ENCODE measurements at places on chromosomes 3 and 15.

DNA sequence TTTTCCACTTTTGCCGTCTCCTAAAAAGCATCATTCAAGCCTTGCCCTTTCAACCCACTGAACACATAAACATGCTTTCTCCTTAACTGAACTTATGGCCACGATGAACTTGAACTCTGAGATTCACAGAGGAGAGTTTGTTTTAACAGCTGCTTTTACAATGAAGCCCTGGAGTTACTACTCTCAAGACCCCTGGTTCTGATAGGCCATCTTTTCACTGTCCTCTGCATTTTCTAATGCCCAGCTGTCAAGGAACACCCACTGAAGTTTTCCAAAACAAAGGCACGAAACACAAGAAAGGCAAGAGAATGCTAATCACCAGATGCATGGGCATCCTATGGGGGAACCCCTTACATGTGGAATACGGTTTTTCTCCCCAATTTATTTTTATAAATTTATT, 100.8 kb downstream of the ADAMTS9 start:
- no peak for DNase-seq

GRCh38 chr15:91150502-91151160, 50.6 kb downstream of the SV2B start:
- DNase-seq, result no peak

DNA sequence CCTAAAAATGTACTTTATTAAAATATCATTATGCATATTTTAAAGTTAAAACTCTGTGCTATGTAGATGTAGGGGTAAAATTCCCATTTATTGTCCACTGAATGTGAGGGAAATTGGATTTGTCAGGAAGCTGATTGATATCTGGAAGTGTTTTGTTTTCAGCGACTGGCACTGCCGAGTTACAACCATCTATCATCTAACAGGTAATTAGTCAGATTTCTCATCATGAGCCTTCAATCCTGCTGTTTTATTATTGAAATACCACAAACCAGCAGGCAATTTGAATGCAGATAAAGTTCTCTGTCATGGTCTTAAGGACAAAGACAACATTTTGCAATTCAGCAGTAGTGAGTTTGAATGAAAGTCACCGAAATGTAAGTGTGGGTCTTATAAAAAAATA, 40.5 kb downstream of the ZIC1 start:
- no peak for DNase-seq

DNA sequence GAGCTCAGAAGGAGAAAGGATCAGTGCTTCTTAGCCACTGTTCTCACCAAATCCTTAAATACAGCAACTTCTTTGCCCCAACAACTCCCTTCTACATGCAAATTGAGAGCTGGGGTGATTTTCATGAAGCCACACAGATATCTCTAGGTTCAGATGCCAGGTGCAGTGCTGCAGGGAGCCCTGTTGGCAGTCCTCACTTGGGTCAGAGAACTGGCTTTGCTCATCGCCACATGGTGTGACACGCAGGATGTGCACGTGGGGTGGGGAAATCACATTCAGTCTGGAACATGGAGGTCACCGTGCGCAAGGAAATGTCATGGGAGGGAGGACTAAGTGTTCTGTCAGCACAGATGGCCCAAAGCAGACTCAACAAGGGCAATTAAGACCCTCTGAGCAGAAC, 103.8 kb downstream of the WDR76 start:
- no peak for DNase-seq

DNA sequence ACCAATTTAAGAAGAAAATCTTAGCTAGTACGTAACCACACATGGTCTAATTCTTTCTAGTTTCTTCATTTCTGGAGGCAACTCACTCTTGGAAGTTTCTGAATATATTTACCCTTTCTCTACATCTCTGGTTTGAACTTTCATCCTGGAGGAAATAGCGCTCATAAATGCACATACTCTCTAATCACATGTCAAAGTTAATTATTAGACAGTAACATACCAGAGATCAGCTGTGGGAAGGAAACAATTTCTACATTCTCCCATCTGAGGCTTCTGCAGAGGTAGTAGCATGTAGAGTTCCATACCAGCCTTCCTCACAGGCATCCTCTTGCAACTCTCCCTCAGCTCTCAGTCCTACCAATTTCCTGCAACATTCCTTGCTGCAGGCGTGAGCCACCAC, 132.5 kb downstream of the RBPMS2 start:
- DNase-seq, result no peak

- DNase-seq, result no peak
Measured at GRCh38 chr15:42623951-42624350, 48.5 kb downstream of the STARD9 start.

DNA sequence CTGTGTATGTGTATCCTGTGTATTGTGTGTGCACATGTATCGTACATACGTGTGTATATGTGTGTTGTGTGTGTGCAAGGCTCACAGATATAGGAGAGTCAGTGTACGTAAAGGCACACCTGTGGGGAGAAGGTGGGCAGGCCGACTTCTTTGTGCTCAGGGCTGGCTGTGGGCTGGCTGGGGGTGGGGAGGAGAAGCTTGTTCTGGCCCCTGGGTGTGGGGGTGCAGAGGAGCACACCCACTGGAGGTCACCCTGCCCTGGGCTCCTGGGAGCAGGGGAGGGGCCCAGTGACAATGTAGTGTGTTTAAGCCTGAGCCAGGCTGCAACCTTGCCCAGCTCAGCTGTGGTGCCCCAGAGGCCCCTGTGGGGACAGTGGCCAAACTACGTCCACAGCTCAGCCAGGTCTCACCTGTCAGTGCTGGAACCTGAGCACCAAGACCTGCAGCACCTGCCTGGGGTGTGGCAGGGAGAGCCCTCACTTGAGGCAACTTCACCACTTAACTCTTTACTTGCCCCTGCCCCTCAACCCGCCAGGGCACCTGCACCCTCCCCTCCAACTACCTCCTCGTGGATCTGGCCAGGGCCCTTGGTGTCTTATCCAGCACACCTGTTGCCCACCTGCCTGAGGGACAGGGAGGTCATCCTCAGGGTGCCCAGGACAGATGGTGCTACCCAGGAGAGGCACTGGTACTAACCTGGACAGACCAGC, 2.6 kb upstream of the HHATL start:
- no peak for DNase-seq

DNA sequence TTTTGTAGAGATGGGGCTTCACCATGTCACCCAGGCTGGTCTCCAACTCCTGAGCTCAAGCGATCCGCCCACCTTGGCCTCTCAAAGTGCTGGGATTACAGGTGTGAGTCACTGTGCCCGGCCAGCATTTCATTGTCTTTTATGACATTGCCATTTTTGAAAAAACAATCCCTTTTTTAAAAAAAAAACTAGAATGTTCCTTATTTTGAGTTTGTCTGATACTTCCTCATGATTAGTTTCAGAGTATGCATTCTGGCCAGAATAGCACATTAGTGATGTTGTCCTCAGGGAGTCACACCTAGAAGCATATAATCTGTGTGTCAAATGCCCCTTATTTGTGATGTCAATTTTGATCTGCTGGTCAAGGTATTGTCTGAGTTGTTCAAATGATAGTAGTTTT, 21.2 kb upstream of the NMD3 start:
- DNase-seq, result no peak

DNA sequence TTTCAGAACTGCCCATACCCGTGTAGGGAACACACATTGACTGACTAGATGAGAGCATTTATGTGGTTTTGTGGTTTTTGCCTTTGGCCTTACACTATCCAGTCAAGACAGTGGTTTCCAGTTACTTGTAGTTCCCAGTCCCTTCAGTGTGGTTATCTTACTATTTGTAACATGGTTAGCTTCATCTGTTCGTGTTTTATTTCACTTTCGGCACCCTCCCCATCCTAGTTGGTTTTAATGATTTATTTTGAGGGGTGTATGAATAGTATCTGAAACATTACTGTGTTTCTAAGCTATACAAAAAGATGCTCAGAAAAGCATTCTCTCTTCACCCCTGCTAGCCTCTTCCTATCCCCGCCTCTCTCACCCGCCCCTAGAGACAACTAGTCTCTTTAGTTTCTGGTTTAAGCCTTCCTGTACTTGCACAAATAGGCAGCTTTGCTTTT, 14.1 kb downstream of the LYSMD4 start:
- DNase-seq, result no peak

GRCh38 chr3:120795017-120795648, 52.6 kb downstream of the GTF2E1 start:
- DNase-seq, result peak; percentile 72

DNA sequence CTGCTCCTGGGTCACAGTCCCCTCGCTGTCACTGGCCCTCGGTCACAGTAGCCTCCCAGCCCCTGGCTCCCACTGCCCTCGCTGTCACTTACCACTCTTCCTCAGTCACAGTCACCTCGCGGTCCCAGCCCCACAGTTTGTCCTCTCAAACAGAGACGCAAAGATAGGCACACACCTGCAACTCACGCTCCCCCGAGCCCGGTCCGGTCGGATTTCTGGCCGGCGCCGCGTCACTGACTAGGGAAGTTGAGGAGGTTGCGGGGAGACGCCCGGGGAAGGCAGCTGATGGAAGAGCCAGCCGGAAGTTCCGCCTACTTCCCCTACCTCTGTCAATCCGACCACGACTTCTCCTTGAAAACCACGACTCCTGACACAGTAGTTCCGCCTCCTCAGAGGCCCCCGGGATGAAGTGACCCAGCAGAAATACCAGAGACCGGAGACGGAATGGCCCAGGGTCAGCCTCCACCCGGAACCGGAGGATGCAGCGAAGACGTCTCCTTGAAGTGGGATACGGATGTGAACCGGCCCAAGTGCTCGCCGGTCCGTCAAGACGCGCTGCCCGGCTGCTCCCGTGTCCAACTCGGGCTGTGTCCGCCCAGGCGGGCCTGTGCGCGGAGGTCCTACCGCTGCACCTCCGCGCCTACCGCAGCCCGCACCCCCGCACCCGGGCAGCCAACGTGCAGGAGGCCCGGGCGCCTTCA, at the start of gene PCYT1A:
TSS of gene PCYT1A (minus strand) at position 287 of the 701 bp plus-strand sequence. CDS start 17,195 bp downstream, outside the sequence.
- DNase-seq, result peak; percentile 92

GRCh38 chr3:153252963-153253362, 90.9 kb downstream of the RAP2B start:
- DNase-seq, result no peak

- no peak for DNase-seq
Measured at GRCh38 chr3:127325629-127325961, 37.7 kb upstream of the PRR20G start.

GRCh38 chr15:96200357-96200967, 130.0 kb upstream of the NR2F2 start:
- DNase-seq, result no peak

DNA sequence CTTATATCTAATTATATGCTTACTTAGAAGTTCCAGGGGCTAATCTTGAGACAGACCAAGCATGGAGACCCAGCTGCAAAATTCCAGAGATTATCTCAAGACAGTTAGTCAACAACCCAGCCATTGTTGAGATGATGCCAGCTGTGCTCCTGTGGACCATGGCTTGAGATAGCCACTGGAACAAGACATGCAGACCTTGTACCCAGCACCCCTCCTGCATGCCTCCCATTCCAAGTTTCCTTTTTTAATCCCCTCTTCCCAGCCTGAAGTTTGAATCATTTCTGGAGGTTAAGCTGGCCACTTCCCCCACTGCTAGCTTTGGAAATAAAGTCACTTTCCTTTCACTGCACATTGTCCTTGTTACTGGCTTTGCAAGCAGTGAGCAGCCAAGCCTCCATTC, 53.8 kb downstream of the IMPG2 start:
- DNase-seq, result no peak

GRCh38 chr3:145017959-145018358, 1046.3 kb downstream of the DIPK2A start:
- DNase-seq, result no peak

GRCh38 chr15:63553388-63553791, 43.8 kb upstream of the FBXL22 start:
- DNase-seq, result no peak

GRCh38 chr15:99303907-99304306, 52.6 kb downstream of the LRRC28 start:
- no peak for DNase-seq
